ENCODE measurements at places on chromosomes 12 and 14. TPM values are rescaled to one million over a fixed set of nuclear protein-coding genes. Genes with fewer than 3 reads are reported as not detected.

- no peak for DNase-seq
Observed at GRCh38 chr14:92670643-92671366, 77.6 kb downstream of the LGMN start.

DNA sequence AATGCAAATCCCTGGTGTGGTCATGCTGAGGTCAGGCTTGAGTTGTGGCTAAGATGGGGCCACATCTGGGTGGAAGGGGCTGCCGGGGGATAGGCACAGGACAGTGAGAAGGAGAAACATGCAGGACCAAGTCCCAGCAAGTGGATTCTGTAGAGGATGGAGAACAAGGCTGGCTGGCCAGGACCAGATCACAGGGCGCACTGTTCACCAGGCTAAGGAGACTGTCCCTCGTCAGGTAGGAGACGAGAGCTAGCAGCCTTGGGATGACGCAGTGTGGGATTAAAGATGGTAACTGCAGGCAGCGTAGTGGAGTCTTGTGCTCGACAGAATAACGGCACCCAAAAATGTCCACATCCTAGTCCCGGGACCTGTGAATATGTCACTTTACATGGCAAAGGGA, 336.1 kb downstream of the BCL11B start:
- DNase-seq: no peak

GRCh38 chr12:63382930-63383329, 231.9 kb upstream of the AVPR1A start:
- no peak for DNase-seq

- DNase-seq: no peak
Observed at GRCh38 chr12:77577791-77578190, 252.9 kb upstream of the NAV3 start.

The OR10AD1 gene
- total RNA-seq: not detected

The SLC25A47 gene
- total RNA-seq: not detected

The CCDC184 gene
- total RNA-seq: 1.4 TPM
